Activated naive CD4-positive, alpha-beta T cell (primary cell): ENCODE measurements at places on chromosomes 2 and 18.

GRCh38 chr2:213089438-213089837 lies 62.0 kb downstream of the IKZF2 start:
- DNase-seq = no peak

DNA sequence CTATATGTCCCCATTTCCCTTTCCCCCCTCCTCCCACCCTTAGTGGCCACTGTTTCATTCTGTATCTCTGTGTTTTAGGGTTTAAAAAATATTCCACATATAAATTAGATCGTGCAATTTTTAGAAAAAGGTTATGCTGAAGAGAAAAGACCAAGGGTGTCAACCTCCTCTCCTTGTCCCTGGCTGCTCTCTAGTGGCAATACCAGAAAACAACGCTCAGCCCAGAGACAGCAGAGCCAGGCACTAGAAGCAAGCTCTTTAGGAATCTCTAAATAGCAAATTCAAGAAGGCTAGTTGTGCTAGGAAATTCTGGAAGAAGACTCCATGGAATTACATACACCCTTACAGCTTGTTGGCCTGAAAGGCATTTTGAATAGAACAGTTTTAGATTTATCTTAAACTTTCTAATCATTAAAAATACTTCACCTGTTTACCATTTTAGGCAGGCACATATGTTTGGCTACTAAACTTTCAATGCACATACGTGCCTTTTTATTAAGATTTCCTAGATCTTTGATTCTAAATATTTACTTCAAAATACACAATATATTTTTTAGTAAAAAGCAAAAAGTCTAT lies 35.1 kb upstream of the RASGRP3 start:
- DNase-seq = no peak

DNA sequence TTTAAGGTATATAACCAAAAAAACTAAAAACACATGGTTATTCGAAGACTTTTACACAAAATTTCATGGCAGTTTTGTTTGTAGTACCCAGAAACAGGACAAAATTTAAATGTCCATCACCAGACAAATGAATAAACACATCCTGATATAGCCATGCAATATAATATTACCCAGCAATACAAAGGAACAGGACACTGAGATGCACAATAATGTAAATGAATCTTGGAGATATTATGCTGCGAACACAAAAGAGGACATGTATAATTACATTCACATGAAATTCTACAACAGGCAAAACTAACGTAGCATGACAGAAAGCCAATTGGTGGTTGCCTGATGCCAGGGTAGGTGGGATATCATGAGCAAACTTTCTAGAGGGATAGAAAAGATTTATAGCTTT lies 92.4 kb upstream of the OTX1 start:
- no peak for DNase-seq

DNA sequence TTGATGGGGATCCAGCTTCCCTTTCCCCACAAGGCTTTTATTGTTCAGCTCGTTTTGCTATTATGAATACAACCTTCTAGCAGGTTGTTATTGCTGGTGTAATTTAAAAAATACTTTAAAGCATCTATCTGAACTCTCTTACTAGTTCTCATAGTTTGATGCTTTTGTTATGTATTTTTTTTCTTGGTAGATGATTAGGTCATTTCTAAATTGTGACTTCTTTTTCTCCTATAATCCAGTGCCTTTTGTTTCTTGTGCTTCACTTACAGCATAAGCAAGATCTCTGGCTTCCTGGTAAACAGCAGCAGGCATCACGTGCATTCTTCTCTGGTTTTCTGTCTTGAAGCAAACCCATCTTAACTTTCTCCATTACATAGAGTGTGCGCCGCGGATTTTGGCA lies 96.1 kb downstream of the FAM168B start:
- DNase-seq = no peak

DNA sequence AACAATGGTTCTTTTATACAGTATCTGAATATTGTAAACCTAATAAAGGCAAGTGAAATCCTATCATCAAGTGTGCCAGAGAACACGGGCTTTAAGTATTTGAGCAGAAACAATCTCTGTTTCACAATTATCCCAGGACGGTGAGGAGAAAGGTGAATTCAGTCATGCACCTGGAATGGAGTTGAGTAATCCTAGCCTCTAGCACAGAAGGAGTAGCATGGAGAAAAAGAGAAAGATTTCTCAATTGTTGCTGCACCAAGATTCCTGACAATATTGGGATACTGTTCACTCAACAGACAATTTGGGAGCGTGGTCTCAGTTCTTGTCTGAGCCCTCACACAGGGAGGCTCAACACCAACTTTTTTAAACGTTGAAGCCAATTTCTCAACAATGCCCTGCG lies 510.6 kb downstream of the SOX11 start:
- DNase-seq = no peak

- DNase-seq = no peak
Measured at GRCh38 chr18:28422577-28422976, 245.6 kb upstream of the CDH2 start.

- no peak for DNase-seq
Measured at GRCh38 chr2:120539937-120540718, 194.2 kb downstream of the INHBB start.

DNA sequence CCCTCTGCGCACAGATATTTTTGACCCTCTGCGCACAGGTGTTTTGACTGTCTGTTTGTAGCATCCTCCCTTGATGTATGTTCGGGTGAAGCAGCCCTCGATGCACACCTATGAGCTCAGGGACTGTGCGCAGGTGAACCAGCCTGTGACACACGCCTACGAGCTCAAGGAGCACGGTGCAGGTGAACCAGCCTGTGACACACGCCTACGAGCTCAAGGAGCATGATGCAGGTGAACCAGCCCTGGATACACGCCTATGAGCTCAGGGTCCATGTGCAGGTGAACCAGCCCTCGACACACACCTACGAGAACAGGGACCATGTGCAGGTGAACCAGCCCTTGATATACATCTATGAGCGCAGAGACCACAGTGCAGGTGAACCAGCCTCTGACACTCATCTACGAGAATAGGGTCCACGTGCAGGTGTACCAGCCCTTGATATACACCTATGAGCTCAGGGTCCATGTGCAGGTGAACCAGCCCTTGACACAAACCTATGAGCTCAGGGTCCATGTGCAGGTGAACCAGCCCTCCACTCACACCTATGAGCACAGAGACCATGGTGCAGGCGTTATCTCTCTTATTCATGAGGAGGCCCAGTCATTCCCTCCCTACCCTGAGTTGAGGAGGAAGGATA lies 33.9 kb downstream of the SH3BP4 start:
- DNase-seq = no peak

GRCh38 chr2:17051538-17051937 lies 385.9 kb upstream of the CYRIA start:
- no peak for DNase-seq

- no peak for DNase-seq
Measured at GRCh38 chr2:238747114-238747513, 100.8 kb upstream of the TWIST2 start.

GRCh38 chr2:98771264-98771663 lies 40.3 kb upstream of the MGAT4A start:
- DNase-seq = no peak

GRCh38 chr2:31476511-31477180 lies 62.1 kb upstream of the XDH start:
- no peak for DNase-seq

GRCh38 chr2:135875491-135876065 lies 665 bp downstream of the MCM6 start:
- DNase-seq = peak; percentile 55

DNA sequence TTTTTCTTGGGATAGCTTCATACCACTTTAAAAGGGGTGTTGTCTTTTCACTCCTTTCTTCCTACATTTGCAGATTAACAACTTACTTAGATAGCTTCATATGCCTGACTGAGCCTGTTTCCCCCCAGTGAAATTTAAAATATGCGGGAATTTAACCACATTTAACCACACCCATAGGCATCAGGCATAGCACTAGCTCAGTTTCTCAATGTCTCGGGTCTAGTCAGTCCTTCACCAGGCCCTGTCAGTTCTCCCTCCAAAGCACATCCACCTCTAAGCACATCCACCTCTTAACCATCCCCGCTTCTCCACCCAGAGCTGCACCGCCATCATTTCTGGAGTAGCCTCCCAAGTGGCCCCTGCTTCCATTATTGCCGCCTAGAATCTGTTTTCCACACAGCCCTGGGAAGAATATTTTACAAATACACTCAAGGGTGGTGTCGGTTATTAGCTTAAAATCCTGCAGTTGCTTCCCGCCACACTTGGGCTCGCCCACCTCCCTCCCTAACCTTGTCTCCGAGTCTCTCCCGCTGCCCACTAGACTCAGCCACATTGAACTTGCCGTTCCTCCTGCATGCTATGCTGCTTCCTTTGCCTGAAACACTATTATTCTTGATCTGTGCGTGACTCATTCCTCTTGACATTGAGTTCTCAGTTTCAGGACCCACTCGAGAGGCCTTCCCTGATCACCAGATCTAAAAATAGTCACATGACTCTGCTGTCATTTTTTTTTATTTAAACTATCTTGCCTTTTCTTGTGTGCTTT lies 68.3 kb downstream of the SPTBN1 start:
- DNase-seq = no peak

GRCh38 chr2:129276978-129277584 lies 702.4 kb upstream of the RAB6C start:
- DNase-seq = no peak

- no peak for DNase-seq
Measured at GRCh38 chr2:241775223-241776177, 1.1 kb upstream of the GAL3ST2 start.

DNA sequence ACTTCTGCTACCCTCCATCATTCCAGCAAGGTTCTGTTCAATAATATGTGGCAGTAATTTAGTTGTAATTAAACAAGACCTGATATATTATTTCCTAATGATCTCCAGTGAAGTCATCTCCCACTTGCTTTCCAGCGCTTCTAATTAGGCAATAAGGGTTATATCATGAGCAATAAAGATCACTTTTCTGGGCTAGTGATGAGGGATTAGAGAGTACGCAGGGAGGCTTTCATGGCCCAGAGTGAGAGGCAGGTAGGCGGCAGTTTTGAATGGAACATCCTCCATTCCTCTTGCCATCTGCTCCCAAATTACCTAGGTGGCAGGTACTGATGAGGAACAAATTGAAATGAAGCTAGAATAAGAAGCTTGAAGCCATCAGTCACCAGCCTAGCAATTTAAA lies 358.1 kb upstream of the SYT4 start:
- no peak for DNase-seq

GRCh38 chr2:103401621-103402020 lies 639.8 kb downstream of the TMEM182 start:
- no peak for DNase-seq

- DNase-seq = peak; percentile 8
Measured at GRCh38 chr2:68908392-68908970, 37.3 kb upstream of the BMP10 start.

GRCh38 chr2:159379181-159379580 lies 92.7 kb upstream of the WDSUB1 start:
- DNase-seq = no peak

- no peak for DNase-seq
Measured at GRCh38 chr2:206990360-206990759, 51.0 kb downstream of the CPO start.

GRCh38 chr2:105324101-105324500 lies 5.4 kb downstream of the TGFBRAP1 start:
- DNase-seq = no peak

DNA sequence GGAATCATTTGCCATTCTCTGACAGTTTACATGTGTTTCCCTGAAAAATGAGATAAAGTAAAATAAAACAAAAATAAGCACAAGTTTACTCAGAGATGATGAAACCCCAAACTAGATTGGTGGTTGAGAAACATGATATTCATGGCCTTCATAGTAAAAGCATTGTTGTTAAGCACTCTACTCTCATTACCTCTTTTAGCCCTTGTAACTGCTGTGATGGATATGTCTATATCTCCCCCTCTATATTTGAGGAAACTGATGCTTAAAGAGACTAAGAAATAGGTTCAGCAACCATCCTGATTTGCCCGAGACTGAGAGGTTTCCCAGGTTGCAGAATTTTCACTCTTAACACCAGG lies 33.9 kb upstream of the GALNT3 start:
- no peak for DNase-seq

DNA sequence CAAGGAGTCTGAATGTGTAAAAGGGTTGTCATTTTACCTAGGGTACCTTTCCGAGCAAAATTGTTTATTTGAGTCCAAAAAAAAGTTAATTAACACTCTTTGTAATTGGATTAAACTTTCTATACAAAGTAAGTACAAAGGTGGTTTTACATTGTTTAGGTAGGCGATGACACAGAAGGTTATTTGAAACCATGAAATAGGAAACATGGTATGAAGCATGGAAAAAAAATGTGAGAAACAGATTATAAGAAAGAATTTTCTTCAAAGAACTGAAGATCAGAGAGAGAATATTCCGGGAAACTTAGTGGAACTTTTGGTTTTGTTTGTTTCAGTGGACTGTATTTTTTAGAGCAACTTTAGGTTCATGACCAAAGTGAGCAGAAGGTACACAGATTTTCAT lies 32.7 kb downstream of the CARF start:
- DNase-seq = no peak
